ENCODE measurements at places on chromosomes 5 and 9.

GRCh38 chr5:109964136-109964535 is 274.4 kb downstream of the MAN2A1 start:
- no peak for DNase-seq

DNA sequence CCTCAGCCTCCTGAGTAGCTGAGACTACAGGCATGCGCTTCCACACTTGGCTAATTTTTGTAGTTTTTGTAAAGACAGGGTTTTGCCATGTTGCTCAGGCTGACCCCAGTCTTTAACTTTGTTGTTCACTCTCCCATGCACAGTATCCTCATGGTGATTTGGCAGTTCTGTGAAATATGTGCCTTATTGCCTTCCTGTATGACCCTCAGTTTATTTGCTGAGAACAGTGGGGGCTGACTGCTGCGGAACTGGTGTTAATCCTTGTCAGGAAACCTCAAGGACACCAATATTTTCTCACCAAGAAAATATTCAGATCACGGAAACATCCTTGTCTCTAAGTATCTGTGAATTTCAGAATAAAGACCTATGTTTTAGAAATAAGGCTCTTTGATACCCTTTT is 287.8 kb downstream of the ARRDC3 start:
- no peak for DNase-seq

DNA sequence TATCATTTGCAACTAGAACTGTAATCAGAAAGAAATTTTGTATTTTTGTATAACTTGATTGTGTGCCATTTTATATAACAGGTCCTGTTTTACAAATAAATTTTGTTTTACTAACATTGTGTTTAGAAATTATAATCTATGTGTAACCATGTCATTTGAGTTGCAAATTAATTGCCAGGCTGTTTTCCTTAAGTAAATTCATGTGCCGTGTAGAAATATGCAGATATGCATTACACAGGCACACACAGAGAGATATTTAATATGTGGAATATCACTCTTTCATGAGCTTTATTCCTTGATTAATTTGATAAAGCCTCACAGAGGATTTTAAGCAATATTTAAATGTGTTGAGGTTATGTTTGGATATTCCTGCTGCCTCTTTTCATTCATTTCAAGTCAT is 56.5 kb upstream of the FSD1L start:
- DNase-seq: no peak

DNA sequence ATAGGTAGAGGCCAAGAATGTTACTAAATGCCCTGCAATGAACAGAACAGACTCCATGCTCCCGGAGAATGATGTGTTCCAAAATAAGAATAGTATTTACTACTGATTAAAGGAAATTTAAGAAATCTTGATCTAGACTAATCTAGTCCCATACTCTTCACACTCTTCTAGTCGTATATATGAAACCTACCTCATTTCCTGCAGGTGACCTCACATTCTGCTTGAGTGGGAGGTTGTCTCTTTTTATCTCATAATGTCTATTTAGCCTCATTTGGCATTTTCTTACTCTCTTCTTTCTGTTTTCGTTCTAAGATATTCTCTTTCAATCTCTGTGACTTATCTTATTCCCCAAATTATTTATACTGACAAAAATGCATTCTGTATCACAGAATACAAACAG is 9.2 kb upstream of the SHOC1 start:
- DNase-seq: no peak

DNA sequence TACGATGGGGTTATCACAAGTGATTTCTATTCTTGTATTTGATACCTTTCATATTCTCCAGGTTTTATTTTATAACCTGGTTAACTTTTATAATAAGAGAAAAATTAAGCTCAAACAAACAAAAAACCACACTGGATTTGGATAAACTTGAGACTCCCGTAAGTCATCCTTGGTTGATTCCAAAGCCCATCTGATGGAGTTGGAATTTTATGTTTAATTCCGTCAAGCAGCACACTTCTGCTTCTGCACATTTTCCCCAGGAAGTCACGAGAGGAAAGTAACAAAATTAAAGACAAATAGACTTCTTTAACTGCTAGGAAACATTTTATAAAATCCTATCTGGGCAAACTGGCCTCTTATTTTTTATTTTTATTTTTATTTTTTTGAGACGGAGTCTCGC is 207.9 kb downstream of the NXNL2 start:
- DNase-seq: no peak

GRCh38 chr5:40492056-40492455 is 187.7 kb upstream of the PTGER4 start:
- DNase-seq: no peak

GRCh38 chr5:100496296-100496695 is 38.9 kb upstream of the FAM174A start:
- no peak for DNase-seq

DNA sequence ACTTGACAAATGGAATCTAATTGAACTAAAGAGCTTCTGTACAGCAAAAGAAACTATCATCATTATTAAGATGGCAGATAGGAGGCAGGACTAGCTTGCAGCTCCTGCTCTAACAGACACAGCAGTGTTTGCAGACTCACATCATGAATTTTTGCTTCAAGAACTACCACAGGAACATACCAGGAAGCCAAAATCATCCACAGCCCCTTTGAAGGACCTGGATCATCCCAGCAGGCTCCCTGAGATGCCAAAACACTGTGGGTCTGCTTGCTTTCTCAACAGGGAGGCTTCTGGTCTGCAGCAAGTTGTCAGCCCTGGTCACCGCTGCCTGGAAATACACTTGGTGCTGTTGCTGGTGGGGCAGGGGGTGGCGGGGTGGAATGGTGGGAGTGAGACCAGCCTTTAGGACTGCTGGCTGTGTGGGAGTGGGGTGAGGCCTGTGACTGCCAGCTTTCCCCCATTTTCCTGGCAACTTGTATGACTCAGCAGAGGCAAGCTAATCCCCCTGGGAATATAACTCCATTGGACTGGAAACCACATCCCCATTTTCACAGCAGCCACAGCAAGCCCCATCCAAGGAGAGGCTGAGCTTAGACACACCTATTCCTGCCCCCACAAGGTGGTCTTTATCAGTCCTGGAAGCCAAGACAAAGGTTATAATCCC is 533.8 kb upstream of the CYLC2 start:
- peak; percentile 86 for DNase-seq

DNA sequence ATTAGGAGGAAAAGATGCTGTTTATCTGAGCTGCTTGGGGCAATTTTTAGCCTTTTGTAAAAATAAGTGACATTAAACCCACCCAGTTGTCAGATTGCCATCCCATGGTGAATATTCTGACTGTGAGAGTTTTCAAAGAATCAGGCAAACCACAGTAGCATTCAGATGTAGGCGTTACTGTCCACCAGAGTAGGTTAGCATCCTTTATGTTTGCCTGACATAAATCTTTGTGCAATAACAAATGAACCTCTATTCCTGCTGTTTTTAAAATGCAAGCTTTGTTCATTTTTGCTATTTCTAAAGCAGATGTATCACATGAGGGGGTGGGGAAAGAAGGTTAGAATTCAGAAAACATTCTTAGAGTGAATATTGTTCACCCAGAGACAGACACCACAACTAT is 427.8 kb downstream of the CDH9 start:
- DNase-seq: no peak

DNA sequence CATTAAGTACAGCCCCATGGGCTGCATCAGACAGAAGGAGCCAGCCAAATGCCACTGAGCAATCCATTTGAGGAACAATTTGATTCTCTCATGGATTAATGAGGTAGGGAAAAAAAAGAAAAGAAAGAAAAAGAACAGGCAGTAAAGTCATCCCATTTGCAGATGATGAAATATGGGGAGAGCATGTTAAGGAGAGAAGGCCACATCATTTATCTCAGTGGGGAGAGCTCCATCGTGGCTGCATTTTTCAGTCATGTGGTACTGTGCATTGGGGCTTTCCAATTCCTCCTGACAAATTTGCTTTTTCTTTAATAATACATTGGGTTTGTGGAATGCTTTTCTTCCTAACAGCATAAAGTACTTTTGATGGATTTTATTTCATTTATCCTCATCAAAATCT is 375.2 kb upstream of the TLE4 start:
- DNase-seq: peak; percentile 63

GRCh38 chr5:76679231-76679630 is 36.7 kb upstream of the F2R start:
- peak; percentile 27 for DNase-seq

- DNase-seq: peak; percentile 65
These were observed 112.3 kb upstream of the NR3C1 start for GRCh38 chr5:143515829-143516228.

GRCh38 chr5:108659531-108659930 is 88.2 kb upstream of the FER start:
- no peak for DNase-seq

GRCh38 chr9:137482094-137482781 is 23.1 kb upstream of the NSMF start:
- DNase-seq: no peak

GRCh38 chr5:112374356-112374755 is 44.7 kb downstream of the EPB41L4A start:
- no peak for DNase-seq

GRCh38 chr5:98330871-98331270 is 442.6 kb upstream of the RGMB start:
- DNase-seq: no peak

DNA sequence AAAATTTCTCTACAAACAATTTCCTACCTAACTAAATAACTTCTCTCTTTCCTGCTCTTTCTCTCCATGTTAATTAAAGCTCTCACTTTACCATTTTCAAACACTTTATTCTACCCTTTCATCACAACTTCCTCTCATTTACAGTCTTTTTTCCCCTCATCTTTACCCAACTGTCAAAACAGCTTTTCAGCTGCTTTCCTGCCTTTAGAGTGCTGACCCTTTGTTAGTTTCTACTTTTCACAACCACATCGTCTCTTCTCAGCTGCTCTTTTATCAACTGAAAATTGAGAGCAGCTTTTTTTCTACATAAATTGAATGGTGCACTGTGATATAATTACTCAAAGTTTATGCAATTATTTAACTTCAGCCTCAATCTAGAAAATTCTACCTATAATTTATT is 3.1 kb upstream of the HOMER1 start:
- no peak for DNase-seq

DNA sequence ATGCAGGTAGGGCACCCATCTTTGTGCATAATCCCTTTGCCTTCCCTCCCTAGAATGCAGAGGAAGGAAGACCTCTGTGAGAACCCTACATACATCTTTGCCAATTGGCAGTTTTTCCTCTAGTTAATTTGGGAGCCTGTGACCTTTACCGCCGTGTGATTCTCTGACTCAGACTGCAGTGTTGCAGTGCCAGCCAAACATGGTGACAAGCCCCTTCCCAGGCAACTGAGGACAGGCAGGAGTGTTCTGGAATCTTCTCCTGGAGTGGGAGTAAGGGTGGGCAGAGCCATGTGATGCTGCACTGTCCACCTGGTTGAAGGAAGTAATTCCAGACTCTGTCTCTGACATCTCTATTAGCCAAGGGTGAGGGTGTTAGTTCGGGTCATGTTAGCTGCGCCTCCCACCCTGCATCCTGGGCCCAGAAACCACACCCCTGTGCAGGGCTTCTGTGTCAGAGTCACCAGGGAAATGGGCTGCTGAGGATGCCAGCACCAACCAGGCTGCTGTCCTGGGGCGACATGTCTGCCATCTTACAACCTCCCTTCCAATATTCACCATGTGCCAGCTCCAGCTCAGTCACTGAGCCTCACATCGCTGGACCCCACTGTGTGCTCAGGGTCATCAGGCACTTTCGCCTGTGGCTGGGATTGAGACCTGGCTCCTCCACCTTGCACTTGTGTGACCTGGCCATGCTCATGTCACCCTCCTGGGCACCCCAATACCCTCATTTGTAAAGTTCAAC is 21.8 kb downstream of the KCNIP1 start:
- no peak for DNase-seq

- DNase-seq: no peak
These were observed 732.1 kb upstream of the RIOK2 start for GRCh38 chr5:97915106-97915505.

DNA sequence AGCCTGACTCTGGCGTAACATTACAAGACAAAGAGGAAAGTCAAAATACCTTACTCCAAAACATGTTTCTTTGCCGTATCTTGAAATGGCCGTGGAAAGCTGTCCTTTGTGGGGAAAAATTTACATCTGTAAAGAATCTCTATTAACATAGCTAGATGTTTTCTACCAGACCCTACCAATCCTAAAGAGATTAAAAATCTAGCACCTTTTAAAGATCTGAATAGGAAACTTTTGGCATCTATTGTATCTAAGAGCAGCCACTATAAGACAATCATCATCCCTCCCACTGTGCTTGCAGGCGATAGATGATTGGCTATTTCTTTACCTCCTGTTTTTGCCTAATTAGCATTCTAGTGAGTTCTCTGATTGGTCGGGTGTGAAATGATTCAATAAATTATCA is 82.5 kb upstream of the SNCAIP start:
- no peak for DNase-seq

- no peak for DNase-seq
These were observed 28.7 kb downstream of the NOTCH1 start for GRCh38 chr9:136517012-136517743.

GRCh38 chr9:72597181-72597517 is 75.7 kb downstream of the TMC1 start:
- no peak for DNase-seq

- DNase-seq: no peak
These were observed 1043.5 kb downstream of the CDH12 start for GRCh38 chr5:21809611-21810010.

DNA sequence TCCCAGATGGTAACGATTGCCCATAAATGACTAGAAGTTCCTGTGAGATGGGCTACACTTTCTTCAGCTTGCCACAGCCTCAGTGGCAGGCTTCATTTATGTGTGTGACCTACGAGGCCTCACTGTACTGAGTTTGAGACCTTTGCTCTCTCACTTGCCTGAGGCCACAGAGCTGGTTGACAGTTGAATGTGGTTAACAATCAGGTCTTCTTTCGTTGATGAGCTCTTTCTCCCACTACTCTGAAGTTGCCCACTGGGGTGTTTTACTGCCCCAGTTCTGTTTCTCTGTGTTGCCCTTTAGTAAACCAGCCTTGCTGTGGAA is 70.5 kb downstream of the CYFIP2 start:
- no peak for DNase-seq

DNA sequence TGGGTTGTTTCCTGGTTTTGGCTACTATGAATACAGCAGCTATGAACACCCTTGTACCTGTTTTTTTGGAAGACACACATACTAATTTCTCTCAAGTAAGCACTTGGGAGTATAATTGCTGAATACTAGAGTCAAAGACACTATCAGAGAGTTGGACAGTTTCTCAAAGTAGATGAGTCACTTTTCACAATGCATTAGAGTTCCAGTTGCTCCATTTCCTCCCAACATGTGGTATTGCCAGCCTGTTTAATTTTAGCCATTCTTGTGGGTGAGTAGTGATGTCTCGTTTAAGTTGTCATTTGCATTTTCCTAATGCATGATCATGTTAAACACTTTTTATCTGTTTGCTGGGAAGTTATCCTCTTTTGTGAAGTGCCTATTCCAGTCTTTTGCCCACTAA is 81.6 kb upstream of the GDNF start:
- DNase-seq: no peak

DNA sequence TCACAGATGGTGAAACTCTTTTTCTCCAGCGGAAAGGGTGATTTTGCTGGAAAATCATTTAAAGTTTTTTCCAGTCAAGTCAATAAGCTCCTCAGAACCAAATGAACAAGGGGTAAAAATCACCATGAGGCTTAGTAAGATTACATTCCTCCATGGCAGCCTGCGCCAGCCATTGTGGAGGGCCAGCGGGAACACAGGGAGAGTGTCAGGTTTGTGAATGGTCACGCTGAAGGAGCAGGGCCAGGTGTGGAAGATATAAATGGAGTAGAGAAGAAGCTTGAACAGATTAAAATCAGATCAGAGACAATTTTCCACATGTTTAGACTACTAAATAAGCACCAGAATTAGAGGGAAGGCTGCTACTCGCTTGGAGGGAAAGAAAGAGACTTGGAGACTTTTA is 208.8 kb downstream of the NR3C1 start:
- no peak for DNase-seq
